ENCODE measurements at places on chromosomes 5 and 9.
A peak's percentile ranks its signal among the peaks of the same experiment; 100 is the strongest.

DNA sequence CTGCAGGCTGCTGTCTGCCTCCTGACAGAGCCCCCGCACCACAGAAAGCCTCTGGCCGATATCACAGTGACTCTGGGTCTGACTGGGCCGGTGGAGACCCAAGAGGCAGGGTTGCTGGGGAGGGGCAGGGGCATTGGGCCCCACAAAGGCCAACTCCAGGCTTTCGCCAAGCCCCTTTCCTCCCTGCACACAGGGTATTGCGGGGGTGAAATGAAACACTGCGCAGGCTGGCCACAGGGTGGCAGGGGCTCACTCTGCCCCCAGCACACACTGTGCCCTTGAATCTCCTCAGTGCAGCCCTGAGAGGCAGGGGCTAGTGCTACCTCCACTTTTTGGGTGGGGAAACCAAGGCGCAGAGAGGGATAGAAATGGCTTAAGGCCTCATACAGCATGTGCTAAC, 44.6 kb downstream of the BARX1 start:
- no peak for DNase-seq

DNA sequence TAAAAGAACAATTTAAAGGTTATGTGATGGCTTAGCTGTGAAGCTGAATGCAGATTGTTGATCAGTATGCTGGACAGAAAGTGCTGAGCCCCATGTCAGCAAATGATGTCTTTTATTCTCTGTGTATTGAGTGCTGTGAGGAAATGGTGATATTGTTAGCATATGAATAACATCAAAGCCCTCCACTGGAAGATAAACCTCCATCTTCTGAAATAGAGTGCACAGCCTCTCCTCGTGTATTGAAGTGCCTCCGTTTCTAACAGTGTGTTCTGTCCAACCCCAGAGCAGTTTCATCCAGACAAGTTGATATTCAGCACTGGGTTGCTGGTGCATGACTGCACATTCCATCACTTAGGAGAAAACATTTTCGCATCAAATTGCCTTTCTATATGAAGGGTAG, 242.9 kb downstream of the CSNK1G3 start:
- no peak for DNase-seq

- DNase-seq: peak; percentile 61
Measured at GRCh38 chr9:121498150-121498486, 1.5 kb downstream of the GGTA1 start.

- no peak for DNase-seq
Measured at GRCh38 chr9:134869554-134870300, 10.9 kb upstream of the FCN2 start.

DNA sequence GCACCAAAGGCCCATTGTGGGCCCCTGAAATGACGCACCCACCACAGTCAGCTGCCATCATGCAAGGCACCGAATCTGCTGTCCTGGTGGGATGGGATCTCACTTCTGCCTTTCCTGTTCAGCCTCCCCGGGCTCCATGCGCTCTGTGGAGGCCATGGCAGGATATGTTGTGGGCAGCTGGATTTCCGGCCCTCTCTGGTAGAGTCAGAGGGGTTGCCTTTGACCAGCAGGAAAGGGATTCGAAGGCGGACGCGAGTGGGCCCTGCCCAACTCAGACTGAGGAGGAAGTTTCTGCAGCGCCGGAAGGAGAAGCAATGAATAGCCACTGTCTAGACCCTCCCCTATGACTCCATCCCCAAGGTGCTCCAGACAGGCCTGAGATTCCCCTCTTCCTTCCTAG, 35.5 kb downstream of the GADD45G start:
- no peak for DNase-seq

GRCh38 chr5:9329125-9329524, 216.8 kb downstream of the SEMA5A start:
- no peak for DNase-seq

- no peak for DNase-seq
Measured at GRCh38 chr5:35440409-35440808, 177.3 kb upstream of the SPEF2 start.

- no peak for DNase-seq
Measured at GRCh38 chr9:134670042-134670525, 28.5 kb downstream of the COL5A1 start.

DNA sequence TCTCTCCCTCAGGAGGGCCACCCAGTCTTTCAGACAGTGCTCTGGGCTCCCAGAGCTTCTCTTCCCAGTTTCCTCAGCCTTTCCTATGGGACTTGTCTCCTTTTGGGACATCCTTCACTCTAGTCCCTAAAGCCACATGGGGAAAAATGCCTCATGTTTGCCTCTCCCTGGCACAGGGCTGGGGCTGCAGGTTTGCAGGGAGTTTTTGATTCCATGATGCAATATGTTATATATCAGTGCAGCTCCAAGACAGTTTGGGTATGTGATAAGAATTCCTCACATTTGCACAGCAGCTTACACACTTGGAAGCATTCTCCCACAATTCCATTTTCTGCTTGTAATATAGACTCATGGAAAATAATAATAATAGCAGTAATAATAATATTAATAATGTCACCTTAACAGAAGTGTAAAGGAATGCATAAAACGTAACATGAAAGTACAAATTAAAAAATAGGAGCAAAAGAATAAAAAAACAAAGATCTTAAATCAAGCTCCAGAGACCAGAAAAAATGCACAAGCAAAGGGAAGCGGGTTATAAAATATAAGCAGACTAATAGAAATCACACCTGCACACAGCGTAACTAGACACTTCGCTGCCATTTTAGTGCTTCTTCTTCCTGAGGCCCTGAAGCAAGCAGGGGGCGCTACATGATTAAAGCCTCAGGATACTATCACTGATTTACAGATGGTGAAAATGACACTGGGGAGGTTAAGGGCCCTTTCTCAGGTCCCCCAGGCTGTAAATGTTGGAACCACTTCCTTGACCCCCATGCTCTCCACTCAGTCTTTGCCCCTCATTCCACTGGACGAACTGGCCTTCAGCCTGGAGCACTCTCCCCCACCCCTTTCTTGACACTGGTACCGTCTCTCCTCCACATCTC, 70.0 kb upstream of the IL17B start:
- peak; percentile 33 for DNase-seq

- no peak for DNase-seq
Measured at GRCh38 chr5:14210729-14211128, 67.6 kb downstream of the TRIO start.

GRCh38 chr5:180540050-180540694, 46.0 kb downstream of the CNOT6 start:
- DNase-seq: no peak

DNA sequence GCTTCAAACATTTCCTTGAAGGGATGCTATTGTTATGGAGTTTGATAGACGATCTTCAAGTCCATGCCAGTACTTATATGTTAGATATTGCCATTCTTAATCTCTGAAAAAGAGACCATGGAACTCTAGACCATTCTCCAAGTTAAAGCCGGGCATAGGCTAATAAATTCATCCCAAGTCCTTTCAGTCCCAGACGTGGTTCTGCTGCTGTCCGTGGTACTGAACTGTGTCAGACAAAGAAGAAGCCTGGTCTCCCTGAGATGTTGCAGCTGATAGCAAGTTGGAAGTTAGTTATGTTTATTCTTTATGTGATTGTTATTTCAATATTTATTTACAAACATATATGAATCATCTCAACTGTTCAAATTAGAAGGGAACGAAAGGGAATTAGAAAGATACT, 158.7 kb downstream of the NMUR2 start:
- DNase-seq: peak; percentile 71

DNA sequence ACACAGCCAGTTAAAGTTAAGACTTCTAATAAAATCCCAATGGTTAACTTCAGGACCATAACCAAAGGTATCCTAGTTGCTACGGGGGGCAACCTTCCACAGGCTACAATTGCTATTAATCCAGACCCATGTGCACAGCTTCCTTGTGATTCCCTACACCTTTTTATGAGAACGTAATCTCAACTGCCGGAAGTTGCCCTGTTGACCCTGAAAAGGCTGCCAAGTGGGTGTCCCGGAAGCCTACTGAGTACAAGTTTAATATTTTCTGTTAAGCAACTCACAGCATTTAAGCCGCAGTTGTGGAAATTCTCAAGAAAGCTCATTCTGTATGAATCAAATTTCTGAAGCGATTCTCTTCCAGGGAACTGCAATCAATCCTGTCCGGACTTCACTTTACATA, 48.5 kb upstream of the PTGER4 start:
- no peak for DNase-seq

DNA sequence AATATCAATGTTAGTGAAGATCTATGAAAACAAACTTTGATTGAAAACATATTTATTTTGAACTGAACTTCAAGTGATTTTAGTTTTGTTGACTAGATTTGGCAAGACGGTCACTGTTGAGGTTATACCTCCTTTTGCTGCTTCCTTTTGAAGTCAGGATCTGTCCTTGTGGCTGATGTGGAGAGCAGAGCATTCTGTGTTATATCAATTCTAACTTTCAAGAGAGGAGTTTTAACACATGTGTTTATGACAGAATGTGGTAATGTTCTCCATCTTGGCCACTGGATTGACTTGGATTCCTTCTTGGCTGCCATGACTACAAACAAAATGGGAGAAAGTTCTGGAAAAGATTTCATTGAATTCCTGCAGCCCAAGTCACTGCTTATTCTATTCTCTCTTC, 104.0 kb upstream of the ACTBL2 start:
- no peak for DNase-seq

DNA sequence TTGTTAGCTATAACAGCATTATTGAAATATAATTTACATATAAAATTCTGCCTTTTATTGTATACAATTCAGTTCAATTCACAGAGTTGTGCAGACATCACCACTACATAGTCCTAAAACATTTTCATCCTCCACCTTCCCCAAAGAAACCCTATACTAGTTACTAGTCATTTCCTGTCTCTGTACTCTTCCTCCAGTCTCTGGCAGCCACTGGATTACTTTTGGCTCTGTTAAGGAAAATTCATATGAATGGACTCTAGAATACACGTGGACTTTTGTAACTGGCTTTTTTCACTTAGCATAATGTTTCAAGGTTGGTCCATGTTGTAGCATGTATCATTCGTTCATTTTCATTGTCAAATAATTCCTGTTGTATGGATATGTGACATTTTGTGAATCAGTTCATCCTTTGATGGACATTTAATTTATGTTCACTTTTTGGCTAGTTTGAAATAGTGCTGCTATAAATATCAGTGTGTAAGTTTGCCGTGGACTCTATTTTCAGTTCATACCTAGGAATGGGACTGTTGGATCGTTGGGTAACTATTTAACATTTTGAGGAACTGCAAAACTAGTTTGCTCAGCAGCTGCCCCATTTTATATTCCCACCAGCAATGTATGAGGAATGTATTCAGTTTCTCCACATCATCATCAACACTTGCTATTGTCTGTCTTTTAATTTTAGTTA, 9.7 kb downstream of the ICE1 start:
- DNase-seq: no peak

DNA sequence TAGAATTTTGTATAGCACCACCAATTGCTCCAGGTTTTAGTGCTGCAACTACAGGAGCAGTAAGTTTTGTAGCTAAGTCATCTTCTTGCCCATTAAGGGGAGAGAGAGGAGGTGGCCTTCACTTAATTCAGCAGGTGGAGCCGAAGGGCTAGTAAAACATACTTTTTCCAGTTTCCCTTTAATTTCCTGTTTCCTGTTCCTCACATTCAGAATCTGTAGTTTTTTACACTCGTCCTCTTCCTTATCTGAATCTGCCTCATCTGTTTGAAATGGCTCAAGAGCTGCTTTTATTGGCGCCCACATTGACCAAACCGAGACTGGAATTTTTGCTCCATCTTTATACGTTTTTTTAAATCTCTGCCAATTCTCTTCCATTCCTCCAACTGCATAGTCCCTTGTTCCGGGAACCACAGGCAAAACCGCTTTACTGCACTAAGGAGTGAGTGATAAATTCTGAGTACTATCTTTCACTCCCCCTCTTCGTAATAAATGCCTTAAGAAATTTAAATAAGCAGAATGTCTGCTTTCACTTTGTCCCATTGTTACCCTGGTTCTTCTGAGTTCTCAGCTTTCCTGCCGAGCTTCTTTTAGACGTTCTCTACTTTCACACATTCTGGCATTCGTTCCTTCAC, 133.9 kb downstream of the DROSHA start:
- no peak for DNase-seq

DNA sequence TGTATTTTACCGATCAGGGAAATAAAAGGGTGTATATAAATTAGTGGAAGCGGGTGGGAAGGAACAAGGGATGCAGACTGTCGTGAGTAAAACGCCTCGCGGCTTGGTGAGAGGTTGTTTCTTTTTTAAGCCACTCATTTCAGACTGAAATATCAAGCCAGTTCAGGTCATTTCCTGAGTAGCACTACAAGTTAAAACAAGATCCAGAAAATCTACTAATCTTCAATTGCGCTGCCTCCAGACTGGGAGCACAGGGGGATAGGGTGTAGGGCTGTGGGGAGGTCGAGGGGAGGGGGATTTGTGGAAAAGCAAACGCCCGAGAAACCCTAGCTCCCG, 140.8 kb downstream of the TSSK1B start:
- DNase-seq: no peak

DNA sequence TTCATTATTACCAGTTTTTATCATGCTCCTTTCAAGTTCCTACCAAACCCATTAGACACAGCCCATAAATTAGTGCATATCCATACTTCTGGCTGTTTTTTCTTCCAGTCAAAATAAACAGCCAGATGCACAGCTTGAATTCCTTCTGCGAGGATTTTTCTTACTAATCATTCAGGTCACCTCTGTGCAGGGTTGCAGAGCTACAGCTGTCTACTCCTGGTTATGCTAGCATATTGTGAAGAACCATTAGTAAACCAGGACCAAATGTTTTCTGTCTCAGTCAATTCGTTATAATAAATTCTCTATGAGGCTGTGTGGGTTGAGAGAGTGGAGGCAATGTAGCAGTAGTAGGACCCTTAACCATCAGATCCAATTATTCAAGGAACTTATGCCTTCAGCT, 8.1 kb upstream of the MINAR2 start:
- no peak for DNase-seq

DNA sequence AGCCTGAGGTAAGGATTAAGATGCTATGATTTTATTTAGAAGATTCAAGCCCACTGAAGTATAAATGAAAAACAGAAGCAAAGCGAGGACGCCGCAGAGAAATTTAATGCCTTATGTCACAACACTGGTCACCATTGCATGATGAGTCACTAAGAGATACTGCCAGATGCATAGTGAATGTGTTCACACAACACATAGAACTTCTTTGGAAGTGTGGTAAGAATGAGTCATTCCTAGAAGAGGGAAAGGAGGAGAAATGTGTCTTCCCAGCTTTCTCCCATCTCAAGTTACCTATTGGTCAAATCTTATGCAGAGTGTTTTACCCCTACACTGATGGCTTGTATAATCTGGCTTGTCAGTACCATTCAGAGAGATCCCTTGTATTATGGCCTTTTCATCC, 465.3 kb upstream of the ARRDC3 start:
- DNase-seq: no peak

GRCh38 chr9:134566196-134566847, 75.3 kb upstream of the COL5A1 start:
- no peak for DNase-seq

All from WTC11 (cell line).